ENCODE measurements at places on chromosomes 2 and 18.

DNA sequence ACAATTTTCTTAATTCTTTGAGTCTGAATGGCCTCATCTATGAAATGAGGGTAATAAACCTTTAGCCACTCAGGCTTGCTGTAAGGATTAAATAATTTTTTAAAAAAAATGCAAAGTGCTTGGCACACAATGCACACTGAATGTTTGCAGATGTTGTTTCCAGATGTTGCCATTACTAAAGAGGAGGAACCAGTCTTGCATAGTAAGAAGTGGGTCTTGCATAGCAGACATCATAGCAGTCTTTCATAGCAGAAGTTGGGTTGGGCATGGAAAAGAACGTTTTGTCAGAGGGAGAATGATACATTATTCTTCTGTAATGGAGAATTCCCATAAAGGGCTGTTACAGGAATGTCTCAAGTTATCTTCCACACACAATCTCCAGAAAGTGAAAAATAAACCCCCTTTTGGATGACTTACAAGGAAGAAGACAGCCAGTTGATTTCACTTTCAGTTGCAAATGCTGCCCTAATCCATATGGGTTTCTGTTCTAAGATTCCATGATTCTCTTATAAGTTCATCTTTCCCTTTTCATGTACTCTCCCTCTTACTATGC lies 327.7 kb downstream of the SUCLG1 start:
- DNase-seq: no peak

- no peak for DNase-seq
These were observed 23.9 kb downstream of the GAREM1 start for GRCh38 chr18:32446780-32447179.

GRCh38 chr2:235945608-235946140 lies 222.5 kb downstream of the GBX2 start:
- no peak for DNase-seq

- DNase-seq: no peak
These were observed 61.8 kb upstream of the CCDC85A start for GRCh38 chr2:56121995-56122394.

DNA sequence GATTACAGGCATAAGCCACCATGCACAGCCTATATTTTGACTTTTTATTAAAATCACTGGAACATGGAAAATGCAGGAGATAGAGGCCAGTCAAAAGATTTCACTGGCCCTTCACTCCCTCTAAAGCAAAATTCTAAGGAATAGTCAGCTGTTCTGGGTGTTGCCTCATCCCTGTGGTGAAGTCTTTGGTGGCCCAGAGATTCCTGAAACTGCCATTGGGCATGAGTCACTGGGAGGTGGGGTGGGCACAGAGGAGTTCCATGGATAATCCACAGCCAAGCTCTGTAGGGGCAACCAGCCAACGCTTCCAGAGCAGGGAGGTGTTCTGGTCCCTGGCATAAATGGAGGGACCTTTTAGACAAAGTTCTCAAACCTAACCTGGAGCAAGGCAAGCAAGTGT lies 89.7 kb upstream of the TTC39C start:
- no peak for DNase-seq

DNA sequence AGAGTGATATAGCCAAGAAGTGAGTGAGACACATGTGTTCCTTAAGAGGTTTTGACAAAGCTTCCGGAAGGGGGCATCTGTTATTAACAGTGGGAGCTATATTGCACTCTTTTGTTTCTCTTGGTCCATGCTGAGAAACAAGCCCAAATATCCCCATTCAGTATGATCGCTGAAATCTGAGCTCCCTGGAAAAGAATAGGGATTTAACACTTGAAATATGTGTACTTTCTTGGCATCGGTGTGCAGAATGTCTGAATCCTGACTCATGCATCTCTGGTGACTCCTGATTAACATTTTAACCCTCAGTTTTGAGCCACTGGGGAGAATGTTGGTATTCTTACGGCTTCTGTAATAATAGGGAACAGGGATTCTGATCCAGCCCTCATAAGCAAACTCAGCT lies 448.1 kb downstream of the TSN start:
- no peak for DNase-seq

DNA sequence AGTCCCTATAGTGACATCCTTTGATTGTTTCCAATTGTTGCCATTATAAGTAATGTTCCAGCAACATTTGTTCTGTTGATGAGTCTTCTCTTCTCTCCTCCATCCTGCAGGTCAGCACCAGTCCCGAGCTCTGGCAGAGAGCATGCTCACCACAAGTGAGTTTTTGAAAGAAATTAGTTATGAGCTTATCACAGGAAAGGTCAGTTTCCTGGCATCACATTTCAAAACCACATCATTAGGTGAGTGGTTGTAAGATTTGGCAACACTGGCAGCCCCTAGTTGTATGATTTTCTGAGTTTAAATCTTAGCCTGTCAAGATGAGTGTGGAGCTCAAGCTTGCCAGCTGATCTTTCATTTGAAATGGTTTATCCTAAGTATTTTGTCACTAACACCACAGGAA lies 149.6 kb downstream of the ESCO1 start:
- DNase-seq: no peak

DNA sequence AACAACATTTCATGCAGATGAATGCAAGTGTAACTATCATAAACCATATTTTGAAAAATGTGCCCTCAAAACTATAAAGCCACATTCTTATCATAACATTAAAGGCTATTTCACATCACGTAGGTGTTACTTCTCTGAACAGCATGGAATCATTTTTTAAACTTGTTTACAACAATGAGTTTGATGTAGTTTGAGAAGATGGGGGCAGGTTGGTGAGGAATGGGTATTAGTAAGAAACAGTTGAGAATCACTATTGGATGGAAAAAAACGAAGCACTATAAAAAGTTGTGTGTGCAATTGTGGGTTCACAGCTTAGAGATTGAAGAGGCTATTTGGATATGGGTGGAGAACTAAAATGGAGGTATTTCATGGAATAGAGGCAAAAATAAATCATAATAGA lies 569.1 kb downstream of the ARHGAP15 start:
- no peak for DNase-seq

DNA sequence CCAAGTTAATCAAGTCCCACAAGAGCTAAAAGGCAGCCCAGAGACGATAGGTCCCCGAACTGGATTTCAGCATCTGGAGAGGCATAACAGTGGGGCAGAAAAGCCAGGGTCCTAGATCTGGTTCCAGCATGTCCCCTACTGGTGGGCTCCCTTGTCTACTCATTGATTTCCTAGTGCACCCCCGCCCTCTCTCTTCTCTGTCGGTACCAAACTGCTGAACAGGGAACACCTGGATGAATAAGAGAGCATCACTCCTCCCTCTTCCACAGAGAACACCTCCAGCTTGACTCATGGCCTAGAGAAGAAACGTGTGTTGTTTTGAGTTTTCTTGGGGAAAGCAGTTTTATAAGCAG lies 101.3 kb downstream of the FOXI3 start:
- DNase-seq: no peak

DNA sequence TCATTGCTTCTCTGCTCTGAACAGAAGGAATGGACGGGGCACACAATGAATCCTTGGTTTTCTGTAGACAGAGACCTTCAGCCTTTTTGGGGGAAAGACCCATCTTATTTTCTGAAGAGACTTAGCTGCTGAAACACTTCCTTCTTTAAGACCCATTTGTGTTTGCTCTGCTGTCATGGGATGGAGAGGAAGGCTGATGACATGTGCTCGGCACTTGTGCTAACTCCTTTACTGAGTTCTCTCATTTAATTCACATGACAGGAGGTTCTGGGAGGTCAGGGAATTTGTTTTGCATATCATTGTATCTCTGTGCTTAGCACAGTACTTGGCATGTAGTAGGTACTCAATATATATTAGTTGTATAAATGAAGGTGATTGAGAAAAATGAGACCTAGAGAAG lies 39.0 kb downstream of the OXER1 start:
- DNase-seq: no peak

GRCh38 chr18:3212657-3213056 lies 7.1 kb downstream of the MYOM1 start:
- DNase-seq: no peak

DNA sequence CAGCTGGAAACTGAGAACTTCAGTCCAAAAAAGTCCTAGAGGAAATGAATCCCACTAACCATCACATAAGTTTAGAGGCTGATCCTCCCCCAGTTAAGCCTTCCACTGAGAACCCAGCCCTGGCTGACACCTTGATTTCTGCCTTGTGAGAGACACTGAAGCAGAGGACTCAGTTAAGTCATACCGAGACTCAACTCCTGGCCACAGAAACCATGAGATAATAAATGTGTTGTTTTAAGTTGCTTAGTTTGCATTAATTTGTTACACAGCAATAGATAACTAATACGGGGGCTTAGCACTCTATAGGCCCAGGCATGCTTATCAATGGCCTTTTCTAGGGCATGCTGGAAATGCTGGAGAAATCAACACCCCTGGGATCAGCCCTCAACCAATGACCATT lies 3.4 kb upstream of the ADD2 start:
- DNase-seq: no peak

DNA sequence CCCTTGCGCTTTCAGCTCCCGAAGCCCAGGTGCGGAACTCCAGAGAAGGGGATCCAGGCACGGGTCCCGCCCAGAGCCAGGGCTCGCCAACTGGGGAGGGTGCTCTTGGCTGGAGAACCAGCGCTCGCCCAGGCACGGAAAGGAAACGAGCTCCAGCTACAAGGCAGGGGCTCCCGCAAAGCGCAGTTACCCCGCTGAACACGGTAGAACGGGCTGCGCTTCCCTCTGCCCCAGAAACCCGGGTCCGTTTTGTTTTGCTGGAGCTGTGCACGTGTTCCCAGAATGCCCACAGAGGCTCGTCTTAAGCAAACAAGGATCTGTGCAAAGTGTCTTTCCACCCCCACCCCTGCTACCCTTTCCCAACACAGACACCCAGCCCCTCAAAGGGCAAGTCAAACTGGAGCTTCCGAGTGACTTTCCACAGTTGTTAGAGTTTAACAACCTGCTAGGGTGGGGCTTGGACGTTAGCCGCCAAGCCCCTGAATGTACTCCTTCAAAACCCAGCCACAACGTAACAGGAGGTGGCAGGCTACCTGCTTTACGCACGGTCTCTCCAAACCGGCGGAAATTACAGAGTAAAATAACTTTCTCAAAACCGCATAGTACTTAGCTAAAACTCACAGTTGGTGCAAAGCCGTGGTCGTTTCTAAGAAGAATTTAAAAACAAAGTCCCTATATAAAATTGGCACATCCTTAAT lies 775 bp downstream of the RNF125 start:
- DNase-seq: no peak

DNA sequence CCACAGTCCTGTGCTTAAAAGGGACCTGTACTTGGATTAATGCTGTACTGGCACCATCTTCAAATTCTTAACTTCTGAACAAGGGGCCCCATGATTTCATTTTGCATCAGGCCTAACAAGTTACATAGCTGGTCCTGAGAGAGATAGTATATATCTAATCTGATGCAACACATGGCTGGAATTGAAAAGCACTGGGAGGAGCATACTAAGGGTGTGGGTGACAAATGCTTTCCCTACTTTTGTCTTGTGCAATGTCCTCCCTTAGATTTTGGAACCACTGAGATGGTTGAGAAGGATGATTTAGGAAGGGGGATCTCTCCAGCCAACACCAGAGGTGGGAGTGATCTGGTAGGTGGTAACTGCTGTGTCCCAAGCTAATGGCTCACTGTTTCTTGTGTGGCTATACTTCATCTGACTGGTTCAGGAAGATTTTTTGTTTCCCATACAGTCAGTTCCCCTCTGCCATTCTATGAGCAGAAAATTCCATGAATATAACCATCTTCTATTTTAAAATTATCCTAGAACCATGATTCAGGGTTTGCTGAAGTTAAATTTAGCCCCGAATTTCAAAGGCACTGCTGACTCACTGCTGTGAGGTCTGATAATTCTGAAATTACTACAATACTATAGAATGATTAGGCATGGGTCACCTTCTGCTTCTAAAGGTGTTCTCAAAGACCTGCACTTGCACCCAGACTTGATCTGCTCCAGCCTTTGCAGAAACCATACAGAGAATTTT lies 108.3 kb upstream of the NCKAP5 start:
- no peak for DNase-seq

DNA sequence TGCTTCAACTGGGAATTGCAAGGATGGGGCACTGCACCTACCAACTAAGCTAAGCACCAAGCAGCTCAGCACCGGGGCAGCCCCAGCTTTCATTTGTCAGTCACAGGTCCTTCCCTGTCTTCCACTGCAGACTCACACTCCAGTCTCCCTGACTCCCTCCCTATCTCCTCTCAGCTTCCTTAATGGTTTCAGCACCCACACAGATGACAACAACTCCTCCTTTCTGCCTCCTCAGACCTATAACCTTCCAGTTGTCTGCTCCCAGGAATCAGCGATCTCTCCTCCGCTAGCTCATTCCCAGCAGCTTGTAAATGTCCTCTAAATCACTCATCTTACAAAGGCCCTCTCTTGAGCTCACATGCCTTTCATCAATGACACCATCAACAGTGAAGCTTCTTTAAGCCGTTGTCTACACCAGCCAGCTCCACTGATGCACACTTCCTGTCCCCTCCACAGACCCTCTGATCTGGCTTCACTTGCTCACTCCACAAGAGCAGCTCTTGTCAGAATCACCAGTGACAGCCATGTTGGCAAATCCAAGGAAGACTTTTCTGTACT lies 32.1 kb downstream of the CLASP1 start:
- no peak for DNase-seq

GRCh38 chr2:197985029-197985638 lies 180.7 kb downstream of the PLCL1 start:
- no peak for DNase-seq

DNA sequence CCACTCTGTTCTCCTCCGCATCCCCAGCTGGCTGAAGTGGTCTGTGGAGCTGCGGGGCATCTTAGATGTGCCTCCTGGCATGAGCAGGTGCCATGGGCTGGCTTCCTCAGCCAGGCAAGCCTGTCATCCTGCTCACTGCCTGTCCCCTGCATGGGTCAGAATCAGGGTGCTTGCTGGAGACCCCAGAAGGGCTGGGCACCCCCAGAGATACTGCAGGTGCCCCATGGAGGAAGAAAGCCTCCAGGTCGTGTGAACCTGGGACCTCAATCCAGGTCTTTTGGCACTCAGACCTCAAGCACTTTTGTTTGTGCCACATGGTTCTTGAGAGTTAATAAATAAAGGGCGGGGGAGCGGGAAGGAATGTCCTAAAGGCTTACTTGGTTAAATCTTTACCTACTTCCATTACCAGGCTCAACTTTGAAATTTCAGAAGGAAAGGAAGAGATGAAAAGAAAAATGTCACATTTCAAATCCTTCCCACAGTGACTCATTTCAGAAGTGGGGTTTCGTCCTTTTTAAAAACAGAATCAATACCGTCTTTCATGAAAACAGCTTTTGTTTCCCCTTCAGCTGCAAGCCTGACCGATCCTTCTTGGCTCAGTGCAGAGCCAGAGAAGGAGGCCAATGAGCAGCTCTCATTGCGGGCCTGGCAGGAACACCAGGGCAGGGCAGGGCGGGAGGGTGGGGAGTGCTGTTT lies 69.9 kb downstream of the RHOB start:
- DNase-seq: no peak

DNA sequence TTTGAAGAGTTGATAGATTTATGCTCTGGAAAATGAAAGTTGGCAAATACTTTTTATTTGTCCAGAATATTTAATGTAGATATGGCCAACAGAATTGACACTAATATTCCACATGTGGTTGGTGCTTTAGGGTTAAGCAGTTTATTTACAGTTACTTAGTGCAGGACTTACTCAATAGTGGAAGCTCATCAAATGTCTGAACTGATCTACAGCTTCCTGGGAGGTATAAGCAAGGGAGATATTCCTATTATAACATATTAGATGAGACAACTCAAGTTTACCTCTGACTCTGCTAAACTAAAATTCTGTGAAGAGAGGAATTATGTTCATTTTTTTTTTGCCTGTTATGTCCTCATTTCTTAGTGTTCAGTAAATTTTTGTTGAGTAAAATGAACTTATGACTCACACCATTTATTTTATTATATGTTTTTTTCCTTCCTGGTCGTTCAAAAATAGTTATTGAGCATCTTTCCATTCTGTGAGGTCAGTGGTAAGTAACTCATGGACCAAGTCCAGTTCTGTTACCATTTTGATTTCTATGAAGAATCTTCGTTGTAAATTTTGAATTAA lies 13.6 kb downstream of the ABI2 start:
- DNase-seq: no peak
